Astrocyte of the cerebellum (primary cell): ENCODE measurements at places on chromosomes 16 and 17.

DNA sequence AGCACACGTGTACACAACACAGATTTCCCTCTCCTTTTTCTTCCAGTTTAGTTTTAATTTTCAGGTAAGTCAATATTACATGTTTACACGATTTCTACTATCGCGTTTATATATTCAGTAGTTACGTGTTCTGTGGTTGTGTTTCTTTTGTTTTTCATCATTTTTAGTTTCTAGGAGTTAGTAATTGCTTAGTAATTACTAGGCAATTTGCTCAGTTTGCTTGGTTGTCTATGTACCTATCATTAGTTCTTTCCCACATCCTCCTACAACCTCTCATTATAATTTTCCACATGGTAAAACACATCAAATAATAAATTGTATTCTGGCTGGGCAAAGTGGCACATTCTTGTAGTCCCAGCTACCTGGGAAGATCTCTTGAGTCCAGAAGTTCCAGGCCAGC lies 24.6 kb upstream of the GUCY2D start:
- no peak for DNase-seq

- peak; percentile 94 for DNase-seq
These were observed 88.2 kb downstream of the NOG start for GRCh38 chr17:56681561-56682266.

DNA sequence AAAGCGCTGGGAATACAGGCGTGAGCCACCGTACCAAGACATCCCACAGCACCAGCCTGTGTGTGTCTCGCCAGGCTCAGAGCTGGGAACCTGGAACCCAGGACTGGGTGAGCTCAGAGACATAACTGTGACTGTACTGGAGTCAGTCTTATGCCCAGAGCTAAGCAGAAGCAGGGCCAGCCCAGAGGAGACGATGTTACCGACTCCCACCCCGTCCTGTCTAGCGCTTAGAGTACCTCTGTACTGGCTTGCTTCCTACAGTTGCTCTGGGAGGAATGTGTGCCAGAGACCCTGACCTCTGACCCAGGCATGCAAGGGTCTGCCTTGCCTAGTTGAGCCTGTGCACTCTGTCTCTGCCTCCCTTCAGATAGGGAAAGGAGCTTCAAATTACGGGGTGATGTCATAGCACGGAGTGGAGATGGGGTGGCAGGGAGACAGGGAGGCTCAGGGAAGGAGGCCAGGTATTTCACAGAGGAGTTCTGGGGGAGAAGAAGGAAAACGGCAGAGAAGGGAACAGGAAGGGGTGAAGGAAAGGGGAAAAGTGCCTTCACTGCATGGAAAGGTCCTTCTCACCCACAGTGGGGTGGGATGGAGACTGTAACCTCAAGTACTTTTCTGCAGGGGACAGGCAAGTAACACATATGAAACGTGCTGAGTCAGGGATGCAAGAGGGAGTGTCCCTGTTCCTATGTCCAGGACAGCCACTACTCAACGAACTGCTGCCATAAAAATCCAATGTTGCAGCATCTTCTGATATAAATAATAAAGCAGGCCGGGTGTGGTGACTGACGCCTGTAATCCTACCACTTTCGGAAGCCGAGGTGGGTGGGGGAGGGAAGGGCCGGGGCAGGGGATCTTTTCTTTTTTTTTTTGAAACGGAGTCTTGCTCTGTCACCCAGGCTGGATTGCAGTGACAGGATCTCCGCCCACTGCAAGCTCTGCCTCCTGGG lies 5.8 kb upstream of the ARMC5 start:
- DNase-seq: no peak

GRCh38 chr17:41020336-41020735 lies 6.7 kb downstream of the KRTAP1-5 start:
- no peak for DNase-seq

DNA sequence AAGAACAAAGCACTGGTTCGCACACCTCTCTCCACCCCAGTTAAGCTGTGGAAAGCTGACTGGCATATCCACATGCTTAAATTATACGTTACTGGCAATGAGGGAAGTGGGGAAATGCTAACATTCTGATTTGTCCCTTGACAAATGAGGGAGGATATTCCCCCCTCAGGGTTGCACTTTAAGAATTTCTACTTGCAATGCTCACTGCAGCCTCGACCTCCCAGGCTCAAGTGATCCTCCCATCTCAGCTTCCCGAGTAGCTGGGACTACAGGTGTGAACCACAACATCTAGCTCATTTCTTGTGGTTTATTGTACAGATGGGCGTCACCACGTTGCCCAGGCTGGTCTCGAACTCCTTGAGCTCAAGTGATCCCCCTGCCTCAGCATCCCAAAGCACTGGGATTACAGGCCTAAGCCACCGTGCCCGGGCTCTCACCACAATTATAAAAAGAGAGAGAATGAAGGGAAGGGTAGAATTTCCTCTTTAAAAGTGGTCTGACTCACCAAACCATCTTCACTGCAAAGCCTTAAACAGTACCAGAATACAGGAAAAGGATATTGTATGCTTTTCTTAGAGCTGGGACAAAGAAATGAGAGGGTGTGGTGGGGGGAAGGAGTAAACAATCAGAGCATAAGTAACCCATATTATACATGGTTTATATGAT lies 38.9 kb downstream of the KANSL1 start:
- DNase-seq: no peak

GRCh38 chr17:79812353-79813258 lies 15.7 kb upstream of the CBX8 start:
- no peak for DNase-seq

DNA sequence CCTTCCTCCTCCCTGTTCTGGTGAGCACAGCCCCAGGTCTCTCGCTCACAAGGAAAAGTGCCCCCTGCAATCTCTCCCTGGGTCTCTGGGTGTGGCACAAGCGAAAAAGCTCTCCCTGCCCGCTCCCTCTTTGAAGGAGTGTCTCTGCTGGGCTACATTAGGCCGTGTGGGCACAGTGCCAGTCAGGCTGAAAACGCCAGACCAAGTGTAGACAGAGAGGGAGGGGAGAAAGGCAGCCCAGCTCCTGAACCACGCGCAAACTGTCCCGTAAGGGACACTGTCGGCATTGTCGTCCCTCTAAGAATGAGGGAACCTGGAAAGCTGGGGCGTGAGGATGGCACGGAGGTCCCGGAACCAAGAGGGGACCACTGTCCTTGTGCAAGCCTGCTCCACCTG lies 3.9 kb downstream of the SMIM5 start:
- DNase-seq: no peak

- DNase-seq: no peak
These were observed 213.3 kb upstream of the AXIN2 start for GRCh38 chr17:65774787-65775186.
